Activated naive CD8-positive, alpha-beta T cell treated with anti-CD3 and anti-CD28 coated beads, Interleukin-2, amount 10 ng/mL, durations not matched to agents 7 days and 5 days (primary cell): ENCODE measurements at places on chromosomes 12 and 14. TPM values are rescaled to one million over a fixed set of nuclear protein-coding genes. Genes with fewer than 3 reads are reported as not detected.

DNA sequence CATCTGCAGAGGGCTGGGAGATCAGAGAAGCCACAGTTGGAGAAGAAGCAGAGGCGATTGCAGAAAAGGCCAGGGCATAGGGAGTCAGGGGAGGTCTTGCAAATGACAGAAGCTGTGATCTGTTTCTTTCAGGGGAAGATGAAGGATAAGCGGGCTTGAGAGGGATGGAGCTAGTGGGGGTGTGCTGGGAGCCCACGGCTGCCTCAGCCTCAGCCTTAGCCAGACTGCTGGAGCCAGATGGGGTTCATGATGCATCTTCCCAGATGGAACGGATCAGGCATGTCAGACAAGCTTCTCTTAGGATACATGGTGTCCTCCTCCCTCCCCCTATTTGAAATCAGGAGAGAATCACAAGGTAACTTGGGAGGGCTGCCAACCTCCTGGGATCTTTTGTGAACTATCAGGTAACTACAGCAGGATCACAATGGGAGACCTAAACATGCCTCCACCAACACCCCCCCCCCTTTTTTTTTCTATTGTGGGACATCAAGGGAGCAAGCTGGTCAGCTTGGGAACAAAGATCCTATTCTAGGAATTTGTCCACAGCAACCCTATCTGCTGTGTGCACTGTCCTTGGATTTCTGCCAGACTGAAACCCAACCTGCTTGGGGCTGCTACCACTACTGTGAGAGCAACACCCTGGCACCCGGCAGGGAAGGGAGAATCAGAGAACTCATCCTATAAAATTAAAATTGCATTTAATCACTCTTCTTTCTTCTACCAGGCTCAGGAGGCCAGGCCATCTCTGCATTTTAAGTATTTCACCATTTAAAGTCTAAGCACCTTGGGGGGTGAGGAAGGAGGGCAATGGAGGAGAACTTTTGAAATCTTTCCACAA, 10.7 kb upstream of the ATP2A2 start:
- no peaks in the 10 kb centered on the region for H3K36me3 ChIP-seq
- no peak overlapping the region for H3K27ac ChIP-seq
- no peak overlapping the region for H3K4me3 ChIP-seq
- H3K27me3 ChIP-seq: peaks cover 30% of the 10 kb centered on the region

DNA sequence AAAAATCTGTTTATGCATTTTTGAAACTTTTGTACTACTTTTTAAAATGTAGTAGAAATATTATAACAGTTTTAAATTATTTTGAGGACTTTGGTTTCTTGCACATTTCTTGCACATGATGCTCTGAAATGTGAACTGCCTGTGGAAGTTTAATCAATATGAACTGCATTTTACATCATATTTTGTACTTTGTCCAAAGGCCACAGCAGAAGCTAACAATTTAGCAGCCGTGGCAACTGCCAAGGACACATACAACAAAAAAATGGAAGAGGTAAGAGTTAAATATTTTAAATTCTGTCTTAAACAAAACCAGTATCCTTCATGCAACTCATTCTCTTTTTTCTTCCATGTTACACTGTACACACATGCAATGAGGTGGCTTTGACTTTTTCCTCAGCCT, 45.1 kb downstream of the SAV1 start:
- H3K36me3 ChIP-seq: no peaks in the 10 kb centered on the region
- no peak for DNase-seq
- H3K4me1 ChIP-seq: no peaks in the 10 kb centered on the region
- H3K27me3 ChIP-seq: no peaks in the 10 kb centered on the region
- no peak overlapping the region for H3K27ac ChIP-seq

- no peak overlapping the region for H3K27ac ChIP-seq
- DNase-seq: no peak
- no peaks in the 10 kb centered on the region for H3K36me3 ChIP-seq
- H3K27me3 ChIP-seq: peaks cover 2% of the 10 kb centered on the region
- no peak overlapping the region for H3K4me3 ChIP-seq
- H3K4me1 ChIP-seq: peaks cover 4% of the 10 kb centered on the region
Measured at GRCh38 chr12:112327209-112327938, 54.9 kb downstream of the HECTD4 start.

- no peak overlapping the region for H3K4me3 ChIP-seq
- DNase-seq: no peak
- no peak overlapping the region for H3K27ac ChIP-seq
- no peaks in the 10 kb centered on the region for H3K27me3 ChIP-seq
- no peaks in the 10 kb centered on the region for H3K4me1 ChIP-seq
Measured at GRCh38 chr14:22939684-22940083, 10.5 kb upstream of the PRMT5 start.

GRCh38 chr12:109247831-109248654, 61.0 kb downstream of the FOXN4 start:
- H3K4me3 ChIP-seq: no peak overlapping the region
- H3K27me3 ChIP-seq: no peaks in the 10 kb centered on the region
- H3K36me3 ChIP-seq: peaks cover 6% of the 10 kb centered on the region
- peaks cover 2% of the 10 kb centered on the region for H3K4me1 ChIP-seq
- H3K27ac ChIP-seq: no peak overlapping the region
- DNase-seq: no peak

- no peaks in the 10 kb centered on the region for H3K4me1 ChIP-seq
- no peaks in the 10 kb centered on the region for H3K27me3 ChIP-seq
- no peak overlapping the region for H3K4me3 ChIP-seq
- H3K36me3 ChIP-seq: peaks cover 4% of the 10 kb centered on the region
Measured at GRCh38 chr12:61871485-61871810, 388.8 kb upstream of the USP15 start.

GRCh38 chr14:76902591-76902990, 76.4 kb downstream of the LRRC74A start:
- peaks cover 13% of the 10 kb centered on the region for H3K27me3 ChIP-seq
- no peak overlapping the region for H3K27ac ChIP-seq
- no peak overlapping the region for H3K4me3 ChIP-seq
- DNase-seq: no peak

- H3K4me1 ChIP-seq: no peaks in the 10 kb centered on the region
- H3K4me3 ChIP-seq: no peak overlapping the region
- peaks cover 2% of the 10 kb centered on the region for H3K27me3 ChIP-seq
Measured at GRCh38 chr12:65392491-65392890, 114.0 kb downstream of the MSRB3 start.

GRCh38 chr12:56267443-56268071, 815 bp downstream of the COQ10A start:
- peaks cover 16% of the 10 kb centered on the region for H3K4me1 ChIP-seq
- H3K36me3 ChIP-seq: peaks cover 2% of the 10 kb centered on the region
- H3K4me3 ChIP-seq: peak overlapping the region; percentile 95
- no peak for DNase-seq
- peak overlapping the region; percentile 4 for H3K27ac ChIP-seq

DNA sequence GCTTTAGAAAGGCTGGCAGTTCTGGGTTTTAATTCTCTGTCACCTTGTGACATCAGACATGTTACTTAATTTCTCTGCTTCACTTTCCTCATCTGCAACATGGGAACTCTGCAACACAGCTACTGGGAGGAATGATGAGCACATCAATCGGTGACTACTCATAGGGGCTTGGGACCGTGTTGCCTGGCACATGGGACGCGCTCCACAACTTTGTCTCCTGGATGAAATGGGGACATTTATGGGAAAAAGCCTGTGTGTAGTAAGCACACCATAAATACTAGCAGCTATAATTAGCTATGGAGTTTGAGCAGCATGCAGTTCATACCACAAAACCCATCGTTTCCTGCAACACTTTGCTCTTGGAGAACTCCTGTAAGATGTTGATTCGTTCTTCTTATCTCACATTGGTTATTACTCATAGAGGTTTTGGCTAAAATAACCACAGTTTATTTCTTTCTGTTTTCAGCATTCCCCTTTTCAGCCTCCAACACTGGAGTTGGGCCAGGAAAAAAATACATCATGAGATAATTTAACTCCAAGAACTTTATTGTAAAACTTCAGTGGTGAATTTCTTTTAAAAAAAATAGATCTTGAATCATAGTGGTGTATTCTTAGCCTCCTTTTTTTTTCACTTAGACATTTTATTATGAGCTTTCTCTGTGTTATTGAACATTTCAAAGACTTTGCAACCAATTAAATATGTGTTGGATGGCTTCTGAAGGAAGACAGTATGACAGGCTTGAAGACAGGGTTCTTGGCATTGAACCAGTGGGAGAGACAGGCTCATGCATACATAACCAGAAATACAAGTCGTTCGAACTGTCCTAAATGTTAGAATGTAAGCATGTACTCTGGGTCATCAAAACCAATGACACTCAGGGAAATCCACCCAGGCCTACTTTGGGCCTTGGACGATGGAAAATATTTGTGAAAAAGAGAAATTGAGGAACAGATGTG, 72.7 kb downstream of the RIN3 start:
- H3K36me3 ChIP-seq: peaks cover 56% of the 10 kb centered on the region
- H3K27me3 ChIP-seq: no peaks in the 10 kb centered on the region
- DNase-seq: peak; percentile 53
- peaks cover 79% of the 10 kb centered on the region for H3K4me1 ChIP-seq
- peak overlapping the region; percentile 89 for H3K27ac ChIP-seq

- peaks cover 2% of the 10 kb centered on the region for H3K4me1 ChIP-seq
- no peak overlapping the region for H3K4me3 ChIP-seq
- H3K27me3 ChIP-seq: peaks cover 83% of the 10 kb centered on the region
- no peak overlapping the region for H3K27ac ChIP-seq
- no peak for DNase-seq
- H3K36me3 ChIP-seq: no peaks in the 10 kb centered on the region
Measured at GRCh38 chr14:36513451-36514277, 6.4 kb downstream of the NKX2-1 start.

GRCh38 chr12:10363914-10364814, 25.7 kb downstream of the KLRK1 start:
- peaks cover 38% of the 10 kb centered on the region for H3K4me1 ChIP-seq
- DNase-seq: peak; percentile 69
- H3K27ac ChIP-seq: no peak overlapping the region
- H3K4me3 ChIP-seq: no peak overlapping the region
- H3K27me3 ChIP-seq: no peaks in the 10 kb centered on the region

DNA sequence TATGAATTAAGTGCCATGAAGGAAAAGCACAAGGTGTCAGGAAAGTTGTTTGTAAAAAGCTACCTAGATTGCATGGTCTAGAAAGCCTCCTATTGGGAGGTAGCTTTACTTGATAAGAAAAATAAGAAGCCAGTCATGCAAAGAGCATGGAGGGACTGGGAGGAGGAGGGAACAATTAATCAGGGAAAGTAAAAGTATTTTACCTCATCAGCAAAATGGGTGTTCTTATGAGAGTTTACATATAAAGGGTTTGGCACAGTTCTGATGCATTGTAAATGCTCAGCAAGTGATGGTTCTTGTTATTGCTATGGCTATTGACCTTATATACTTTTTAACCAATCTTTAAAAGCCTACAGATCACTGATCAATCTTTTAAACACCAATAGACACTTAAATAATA, 17.0 kb upstream of the TSPAN8 start:
- H3K27me3 ChIP-seq: no peaks in the 10 kb centered on the region
- no peak overlapping the region for H3K27ac ChIP-seq

GRCh38 chr14:65972346-65972870, 513.8 kb upstream of the CCDC196 start:
- H3K4me1 ChIP-seq: no peaks in the 10 kb centered on the region
- peaks cover 7% of the 10 kb centered on the region for H3K27me3 ChIP-seq
- no peaks in the 10 kb centered on the region for H3K36me3 ChIP-seq
- H3K4me3 ChIP-seq: no peak overlapping the region

- H3K27ac ChIP-seq: no peak overlapping the region
- H3K4me3 ChIP-seq: no peak overlapping the region
- H3K27me3 ChIP-seq: peaks cover 4% of the 10 kb centered on the region
- peaks cover 4% of the 10 kb centered on the region for H3K36me3 ChIP-seq
Measured at GRCh38 chr12:13163868-13164635, 32.5 kb upstream of the EMP1 start.

DNA sequence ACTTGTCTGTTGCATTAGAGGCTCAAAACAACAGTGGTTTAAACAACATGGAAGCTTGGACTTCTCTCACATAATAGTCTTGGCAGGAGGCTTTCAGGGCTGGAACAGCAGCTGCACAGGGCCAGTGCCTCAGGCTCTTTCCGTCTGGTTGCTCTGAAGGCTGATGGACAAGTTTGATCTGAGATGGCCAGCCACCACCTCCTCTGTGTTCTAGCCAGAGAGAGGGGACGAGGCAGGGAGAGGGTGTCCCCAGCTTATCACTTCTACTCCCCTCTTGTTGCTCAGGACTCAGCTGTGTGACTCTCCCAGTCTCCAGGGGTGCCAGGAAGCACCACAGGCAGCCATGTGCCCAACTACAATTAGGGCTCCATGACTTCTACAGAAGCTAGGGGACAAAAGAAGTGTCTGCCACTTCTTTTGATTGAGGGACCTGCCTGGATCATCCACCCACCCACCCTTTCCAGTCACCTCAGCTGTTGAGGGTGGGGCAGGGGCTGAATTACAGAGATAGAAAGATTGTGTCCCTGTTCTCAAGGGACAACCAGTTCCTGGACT, 46.6 kb downstream of the SMIM41 start:
- peaks cover 14% of the 10 kb centered on the region for H3K27me3 ChIP-seq
- no peaks in the 10 kb centered on the region for H3K36me3 ChIP-seq
- no peak overlapping the region for H3K27ac ChIP-seq
- no peak overlapping the region for H3K4me3 ChIP-seq

DNA sequence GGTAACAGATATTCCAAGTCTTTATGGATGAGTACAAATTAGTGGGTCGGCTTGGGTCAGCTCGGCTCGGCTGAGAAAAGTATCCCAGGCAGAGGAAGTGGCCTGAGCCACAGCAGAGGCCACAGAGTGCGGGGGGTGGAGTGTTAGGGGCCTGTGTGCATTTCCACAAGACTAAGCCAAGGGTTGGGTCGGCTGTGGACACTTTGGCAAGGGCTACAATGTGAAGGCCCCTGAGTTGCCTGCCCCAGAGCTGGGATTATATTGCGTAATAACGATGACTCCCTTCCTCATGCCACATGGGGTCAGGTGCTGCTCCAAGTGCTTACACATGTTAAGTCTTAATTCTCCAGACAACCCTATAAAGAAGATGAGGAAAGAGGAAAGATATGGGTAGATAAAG, 11.4 kb downstream of the EVL start:
- H3K36me3 ChIP-seq: peaks cover 70% of the 10 kb centered on the region
- H3K4me1 ChIP-seq: peaks cover 83% of the 10 kb centered on the region
- H3K27ac ChIP-seq: peak overlapping the region; percentile 88

GRCh38 chr12:54549774-54550451, 512 bp downstream of the PDE1B start:
- peak; percentile 43 for DNase-seq
- H3K36me3 ChIP-seq: peaks cover 21% of the 10 kb centered on the region
- H3K4me1 ChIP-seq: peaks cover 15% of the 10 kb centered on the region
- no peak overlapping the region for H3K27ac ChIP-seq

CAPS2 gene
- total RNA-seq: 9.4 TPM

TMEM253 gene
- not detected for total RNA-seq

LYSET gene
- 12.7 TPM for total RNA-seq

KLHL33 gene
- total RNA-seq: 3.4 TPM

DNAH10 gene
- 0.34 TPM for total RNA-seq

APOF gene
- total RNA-seq: not detected

VTI1B gene
- total RNA-seq: 69.9 TPM

KLRG1 gene
- 14.4 TPM for total RNA-seq

CLEC2A gene
- total RNA-seq: not detected

KIF5A gene
- total RNA-seq: 1.6 TPM

AGAP2 gene
- 71.6 TPM for total RNA-seq

IL26 gene
- total RNA-seq: not detected

TSPAN19 gene
- not detected for total RNA-seq

ARHGAP9 gene
- total RNA-seq: 304 TPM

GRIN2B gene
- not detected for total RNA-seq
